Activated B cell treated with CpG ODN at 0.5 μM for 24 hours (primary cell): ENCODE measurements at places on chromosomes 1 and 21.
A peak's percentile ranks its signal among the peaks of the same experiment; 100 is the strongest.

DNA sequence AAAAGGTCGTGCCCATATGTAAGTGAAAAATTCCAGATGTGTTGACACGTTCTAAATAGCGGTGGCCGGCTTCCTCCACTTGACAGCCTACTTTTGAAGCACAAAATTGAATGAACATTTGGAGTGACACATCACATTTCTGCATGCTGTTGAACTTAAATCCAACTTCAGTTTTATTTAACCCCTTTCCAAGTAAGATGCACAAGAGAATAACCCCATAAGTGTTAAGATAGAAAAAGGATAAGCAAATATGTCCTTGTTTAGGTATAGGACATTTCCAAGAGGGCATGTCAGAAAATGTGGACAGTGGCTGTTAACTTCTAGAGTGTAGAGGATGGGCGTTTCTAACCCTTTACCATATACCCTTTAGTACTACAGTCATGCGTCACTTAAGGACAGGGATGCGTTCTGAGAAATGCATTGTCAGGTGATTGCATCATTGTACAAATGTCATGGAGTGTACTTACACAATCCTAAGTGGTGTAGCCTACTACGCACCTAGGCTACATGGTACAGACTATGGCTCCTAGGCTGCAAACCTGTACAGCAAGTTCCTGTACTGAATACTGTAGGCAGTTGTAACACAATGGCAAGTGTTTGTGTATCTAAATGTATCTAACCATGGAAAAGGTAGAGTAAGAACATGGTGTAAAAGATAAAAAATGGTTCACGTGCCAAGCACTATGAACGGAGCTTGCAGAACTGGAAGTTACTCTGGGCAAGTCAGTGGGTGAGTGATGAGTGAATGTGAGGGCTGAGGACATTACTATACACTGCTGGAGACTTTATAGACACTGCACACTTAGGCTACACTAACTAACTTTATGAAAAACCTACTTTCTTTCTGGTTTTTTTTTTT is 9.3 kb upstream of the FAM89A start:
- DNase-seq: no peak

GRCh38 chr1:228219245-228219961 is 11.6 kb downstream of the OBSCN start:
- DNase-seq: no peak

DNA sequence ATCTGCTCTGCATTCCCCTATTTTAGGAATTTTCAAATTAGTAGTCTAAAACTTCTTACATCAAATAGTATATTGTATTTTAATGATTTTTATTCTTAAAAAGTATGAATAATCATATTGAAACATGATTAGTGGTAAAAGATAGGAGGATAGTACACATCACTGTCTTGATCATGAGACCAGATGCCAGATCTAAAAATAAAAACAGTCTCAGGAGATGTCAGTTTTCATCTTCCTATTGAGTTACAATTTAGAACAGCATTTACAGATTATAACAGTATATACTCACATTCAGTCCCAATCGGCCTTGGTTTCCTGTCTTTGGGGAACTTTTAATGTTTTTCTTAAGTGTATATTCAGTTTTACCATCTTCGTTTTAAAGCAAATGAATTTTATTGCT is 95.9 kb downstream of the USP25 start:
- DNase-seq: no peak

DNA sequence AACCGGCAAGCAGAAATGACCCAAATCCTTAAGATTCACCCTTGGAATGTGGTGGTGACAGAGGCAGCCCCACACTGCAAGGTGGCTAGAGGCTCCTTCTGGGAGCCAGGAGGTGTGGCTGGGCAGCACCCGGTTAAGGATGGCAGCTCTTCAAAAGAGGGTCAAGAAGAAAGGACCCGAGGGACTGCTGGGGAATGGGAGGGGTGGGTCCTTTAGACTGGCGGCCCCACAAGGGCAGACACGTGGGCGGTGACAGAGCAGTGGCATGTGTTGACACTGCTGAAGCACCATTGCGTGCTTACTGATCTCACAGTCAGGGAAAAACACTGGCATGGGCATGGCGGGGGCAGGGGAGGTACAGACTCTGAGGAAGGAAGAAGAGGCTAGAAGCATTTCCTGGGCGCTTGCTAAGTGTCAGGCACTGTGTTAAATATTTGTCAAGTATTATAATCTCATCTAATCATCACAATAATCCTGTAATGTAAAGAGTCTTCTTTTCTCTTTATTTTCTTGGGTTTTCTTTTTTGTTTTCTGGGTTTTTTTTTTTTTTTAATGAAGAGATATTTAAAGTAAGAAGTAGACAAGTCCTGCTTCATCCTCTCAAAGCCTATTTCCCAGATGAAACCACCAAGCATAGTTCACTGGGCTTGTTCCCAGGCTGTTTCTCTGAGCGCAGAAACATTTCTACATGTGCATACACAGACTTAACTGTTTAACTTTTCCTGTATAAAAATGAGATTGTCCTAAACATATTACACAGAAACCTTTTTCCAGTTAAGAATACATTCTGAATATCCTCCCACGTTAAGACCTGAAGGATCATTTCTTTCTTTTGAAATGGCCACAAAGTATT is 165.8 kb upstream of the EDN2 start:
- DNase-seq: no peak

- DNase-seq: peak; percentile 9
These were observed 37.4 kb upstream of the ACTRT2 start for GRCh38 chr1:2983706-2984398.

DNA sequence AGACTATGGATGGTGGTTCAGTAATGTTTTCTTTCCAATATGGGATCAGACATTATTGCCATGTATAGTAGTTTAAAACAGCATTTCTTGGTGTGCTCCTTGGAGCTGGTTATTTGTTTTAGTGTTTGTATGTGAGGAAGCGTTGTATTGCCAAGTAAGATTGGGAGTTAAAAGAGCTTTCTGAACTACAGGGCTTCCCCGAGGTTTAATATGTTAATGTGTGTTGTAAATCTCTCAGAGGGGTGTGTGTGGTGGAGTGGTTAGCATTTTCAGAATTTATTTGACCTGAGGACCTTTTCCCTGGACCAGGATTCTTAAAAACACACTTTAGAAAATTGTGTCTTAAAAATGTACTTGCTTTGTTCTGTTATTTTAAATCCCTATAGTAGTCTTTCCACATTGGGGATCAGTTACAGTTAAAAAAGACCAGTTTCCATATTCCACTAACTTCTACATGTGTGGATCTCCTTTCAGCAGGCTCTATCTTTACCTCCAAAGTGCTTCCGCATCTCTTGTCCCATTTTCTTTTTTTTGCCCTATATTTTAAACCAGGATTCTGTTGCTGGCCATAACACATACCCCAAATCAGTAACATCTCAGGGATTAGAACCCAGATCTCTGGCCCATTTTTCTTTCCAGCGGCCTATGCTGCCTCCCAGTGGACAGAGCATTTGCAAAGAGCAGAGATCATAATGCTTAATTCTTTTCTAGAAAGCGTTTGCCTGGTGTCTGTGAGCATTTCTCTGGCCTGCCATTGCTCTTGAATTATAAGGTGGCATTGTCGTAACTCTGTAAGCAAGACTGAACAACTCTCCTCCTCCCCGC is 58.6 kb downstream of the PBX1 start:
- no peak for DNase-seq

- DNase-seq: no peak
These were observed 10.3 kb upstream of the HMGCS2 start for GRCh38 chr1:119778886-119779560.

DNA sequence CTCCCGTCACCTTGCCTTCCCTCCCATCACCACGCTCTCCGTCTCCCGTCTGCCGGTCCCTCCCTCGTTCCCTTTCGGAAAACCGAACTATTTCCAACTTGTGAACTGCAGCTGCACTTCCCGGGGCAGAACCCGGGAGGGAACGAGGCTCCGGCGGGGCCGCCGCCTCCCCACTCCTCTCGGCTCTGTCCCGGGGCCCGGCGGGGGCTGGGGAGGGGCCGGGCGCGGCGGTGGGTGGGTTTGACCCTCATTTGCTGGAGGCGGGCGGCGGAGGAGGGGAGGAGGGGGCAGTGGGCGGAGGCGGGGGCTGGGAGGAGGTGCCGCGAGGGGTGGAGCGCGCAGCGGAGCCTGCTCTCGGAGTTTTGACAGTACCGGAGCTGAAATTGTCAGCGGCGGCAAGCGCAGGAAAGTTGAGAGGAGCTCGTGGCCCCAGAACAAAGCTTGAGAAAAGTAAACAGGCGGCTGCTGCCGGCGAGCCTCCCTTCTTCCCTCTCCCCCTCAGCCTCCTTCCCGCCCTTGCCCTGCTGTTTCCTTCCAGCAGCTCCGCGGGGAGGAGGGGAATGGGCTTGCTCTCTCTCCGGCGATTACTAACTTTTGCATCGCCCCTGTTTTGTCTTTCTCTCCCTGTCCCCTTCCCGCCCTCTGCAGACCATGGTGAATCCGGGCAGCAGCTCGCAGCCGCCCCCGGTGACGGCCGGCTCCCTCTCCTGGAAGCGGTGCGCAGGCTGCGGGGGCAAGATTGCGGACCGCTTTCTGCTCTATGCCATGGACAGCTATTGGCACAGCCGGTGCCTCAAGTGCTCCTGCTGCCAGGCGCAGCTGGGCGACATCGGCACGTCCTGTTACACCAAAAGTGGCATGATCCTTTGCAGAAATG is 2.9 kb downstream of the LMO4 start:
- peak; percentile 64 for DNase-seq

- no peak for DNase-seq
These were observed 136.6 kb upstream of the CD34 start for GRCh38 chr1:208047476-208047934.

GRCh38 chr1:208209896-208210589 is 34.1 kb downstream of the PLXNA2 start:
- DNase-seq: no peak

GRCh38 chr1:89635825-89636815 is 3.2 kb downstream of the LRRC8C start:
- DNase-seq: no peak

DNA sequence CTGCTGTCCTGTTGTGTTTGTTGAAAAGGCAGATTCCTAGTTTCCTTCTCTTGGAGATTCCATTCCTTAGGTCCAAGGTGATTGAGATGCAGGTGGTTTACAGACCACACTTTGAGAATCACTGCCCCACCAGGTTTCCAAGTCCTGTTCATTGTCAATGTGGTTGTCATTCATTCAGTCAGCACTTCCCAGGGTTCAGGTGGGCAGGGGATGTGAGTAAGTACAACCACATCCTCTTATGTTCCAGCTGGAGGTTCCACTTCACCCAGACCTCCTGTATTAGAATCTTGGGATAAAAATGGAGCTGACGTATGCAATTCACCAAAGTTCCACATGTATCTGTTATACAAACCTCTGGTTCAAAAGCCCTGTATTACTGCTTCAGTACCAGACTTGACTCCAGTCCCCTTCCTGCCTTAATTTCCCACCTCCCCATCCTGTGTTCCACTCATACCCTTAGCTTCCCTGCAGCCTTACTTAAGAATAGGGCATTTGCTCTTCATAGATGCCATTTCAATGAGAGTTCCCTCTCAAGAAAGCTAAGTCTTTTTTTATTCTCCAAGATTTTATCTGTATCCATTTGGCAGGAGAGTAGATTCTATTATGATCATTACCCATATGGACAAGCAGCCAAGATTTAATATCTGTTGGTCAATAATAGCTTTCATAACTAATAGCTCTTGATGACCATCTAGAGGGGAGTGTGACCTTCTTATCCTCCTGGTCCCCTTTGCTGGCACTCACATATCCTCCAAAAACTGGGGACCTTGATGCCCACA is 46.0 kb upstream of the CAMK1G start:
- DNase-seq: no peak

DNA sequence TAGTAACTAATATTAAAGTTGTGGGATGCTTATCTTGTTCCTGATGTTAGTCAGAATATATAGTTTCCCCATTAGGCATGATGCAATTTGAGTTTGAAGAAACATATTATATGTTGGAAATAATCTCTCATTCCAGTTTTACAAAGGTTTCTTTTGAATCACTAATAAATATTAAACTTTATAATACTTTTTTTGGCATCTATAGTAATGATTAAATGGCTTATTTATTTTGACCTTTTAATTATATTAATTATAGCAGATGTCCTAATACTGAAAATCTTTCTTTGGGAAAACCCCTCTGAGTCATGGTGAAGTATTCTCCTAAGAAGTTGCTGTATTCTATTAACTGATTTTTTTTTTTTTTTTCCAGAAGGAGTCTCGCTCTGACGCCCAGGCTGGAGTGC is 28.5 kb upstream of the PTGS2 start:
- DNase-seq: no peak

GRCh38 chr1:18884419-18884717 is 18.0 kb downstream of the ALDH4A1 start:
- DNase-seq: no peak

GRCh38 chr1:184049836-184050468 is 1.6 kb upstream of the TSEN15 start:
- no peak for DNase-seq

- DNase-seq: no peak
These were observed 84.3 kb downstream of the SLC45A1 start for GRCh38 chr1:8402109-8402710.

DNA sequence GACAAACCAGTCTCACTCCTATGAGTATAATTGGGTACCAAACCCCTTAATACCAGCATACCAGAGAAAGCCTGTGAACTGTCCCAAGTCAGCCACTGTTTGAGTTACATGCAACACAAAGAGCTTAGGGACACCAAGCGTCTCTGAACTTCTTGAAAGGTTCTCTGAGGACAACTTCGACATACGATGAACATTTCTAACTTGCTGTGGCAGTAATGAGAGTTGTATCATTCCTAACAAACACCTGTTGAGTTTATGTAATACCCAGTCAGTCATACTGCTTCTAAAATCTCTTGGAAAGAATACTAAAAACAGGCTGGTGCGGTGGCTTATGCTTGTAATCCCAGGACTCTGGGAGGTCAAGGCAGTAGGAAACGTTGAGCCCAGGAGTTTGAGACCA is 18.4 kb downstream of the CCT8 start:
- no peak for DNase-seq

GRCh38 chr1:71774705-71775104 is 507.6 kb downstream of the NEGR1 start:
- DNase-seq: no peak

DNA sequence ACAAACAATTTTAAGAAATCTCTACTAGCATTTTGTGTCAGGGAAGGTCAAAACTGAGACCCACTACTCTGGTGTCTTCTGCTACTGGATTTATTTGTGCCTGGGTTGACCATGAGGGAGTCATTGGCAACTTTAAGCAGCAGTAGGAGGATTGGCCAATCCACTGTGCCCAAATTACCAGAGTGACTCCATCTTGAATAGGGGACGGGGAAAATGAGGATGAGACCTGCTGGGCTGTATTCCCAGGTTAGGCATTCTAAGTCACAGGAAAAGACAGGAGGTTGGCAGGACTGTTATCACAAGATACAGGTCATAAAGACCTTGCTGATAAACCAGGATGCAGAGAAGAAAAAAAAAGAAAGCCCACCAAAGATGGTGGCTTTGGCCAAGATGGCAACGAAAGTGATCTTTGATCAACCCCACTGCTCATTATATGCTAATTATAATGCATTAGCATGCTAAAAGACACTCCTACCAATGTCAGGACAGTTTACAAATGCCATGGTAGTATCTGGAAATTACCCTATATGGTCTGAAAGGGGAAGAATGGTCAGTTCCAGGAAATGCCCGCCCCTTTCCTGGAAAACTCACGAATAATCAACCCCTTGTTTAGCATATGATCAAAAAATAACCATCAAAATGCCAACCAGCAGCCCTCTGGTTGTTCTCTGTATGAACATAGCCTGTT is 200.9 kb downstream of the LTN1 start:
- DNase-seq: no peak

GRCh38 chr1:229344139-229344538 is 1.3 kb upstream of the CCSAP start:
- no peak for DNase-seq

- no peak for DNase-seq
These were observed 77.7 kb upstream of the SOX13 start for GRCh38 chr1:203995228-203995627.
